Left ventricle myocardium superior (tissue), 1 donor: ENCODE measurements at places on chromosomes 1 and 21.

GRCh38 chr1:154495496-154496273, 6.3 kb upstream of the TDRD10 start:
- DNase-seq, result no peak

GRCh38 chr1:230898748-230899147, 30.4 kb upstream of the C1orf198 start:
- DNase-seq, result no peak

- no peak for DNase-seq
Measured at GRCh38 chr1:246588159-246588721, 22.0 kb downstream of the CNST start.

- no peak for DNase-seq
Measured at GRCh38 chr1:9858293-9859035, 34.7 kb upstream of the CLSTN1 start.

- DNase-seq, result no peak
Measured at GRCh38 chr1:7973086-7973485, 11.6 kb downstream of the PARK7 start.

GRCh38 chr1:27656157-27656893, 15.7 kb downstream of the IFI6 start:
- peak; percentile 75 for DNase-seq

DNA sequence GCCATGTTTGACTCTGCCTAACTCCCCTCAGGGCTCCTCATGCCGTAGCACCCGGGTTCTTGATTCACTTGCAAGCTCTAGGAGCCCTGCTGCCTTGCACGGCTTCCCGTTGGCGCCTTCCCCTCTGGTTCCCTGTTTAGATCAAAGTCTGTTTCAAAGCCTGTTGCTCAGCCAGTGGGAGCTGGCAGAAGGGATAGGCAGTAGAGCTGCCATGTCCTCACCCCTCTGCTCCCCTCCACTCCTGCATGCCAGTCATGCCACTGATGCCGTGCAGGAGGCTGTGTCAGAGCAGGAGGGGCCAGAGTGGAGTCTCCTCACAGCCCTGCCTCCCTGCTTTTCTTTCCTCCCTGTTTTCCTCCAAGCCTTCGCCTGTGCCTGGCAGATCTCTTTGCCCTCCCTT, 26.5 kb downstream of the HMGCS2 start:
- DNase-seq, result peak; percentile 75

DNA sequence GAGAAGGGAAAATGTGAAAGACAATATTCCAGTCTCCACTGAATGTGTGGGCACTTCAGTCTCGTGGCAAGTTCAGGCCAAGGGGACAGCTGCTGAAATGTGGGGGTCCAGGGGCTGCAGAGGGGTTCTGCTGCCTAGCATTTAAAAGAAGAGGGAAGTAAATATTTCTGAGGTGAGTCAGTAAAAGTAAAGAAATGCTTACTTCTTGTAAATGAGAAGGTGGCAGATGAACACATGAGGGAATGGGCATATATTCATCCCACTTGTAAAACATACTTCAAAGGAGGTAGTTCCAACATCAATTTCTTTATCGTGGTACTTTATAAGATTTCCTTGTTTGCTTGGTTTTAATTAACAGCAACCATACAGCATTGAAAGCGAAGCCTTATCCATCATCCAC, 63.1 kb upstream of the HIVEP3 start:
- DNase-seq, result no peak

GRCh38 chr1:44251989-44252671, 38.9 kb downstream of the DMAP1 start:
- DNase-seq, result no peak

DNA sequence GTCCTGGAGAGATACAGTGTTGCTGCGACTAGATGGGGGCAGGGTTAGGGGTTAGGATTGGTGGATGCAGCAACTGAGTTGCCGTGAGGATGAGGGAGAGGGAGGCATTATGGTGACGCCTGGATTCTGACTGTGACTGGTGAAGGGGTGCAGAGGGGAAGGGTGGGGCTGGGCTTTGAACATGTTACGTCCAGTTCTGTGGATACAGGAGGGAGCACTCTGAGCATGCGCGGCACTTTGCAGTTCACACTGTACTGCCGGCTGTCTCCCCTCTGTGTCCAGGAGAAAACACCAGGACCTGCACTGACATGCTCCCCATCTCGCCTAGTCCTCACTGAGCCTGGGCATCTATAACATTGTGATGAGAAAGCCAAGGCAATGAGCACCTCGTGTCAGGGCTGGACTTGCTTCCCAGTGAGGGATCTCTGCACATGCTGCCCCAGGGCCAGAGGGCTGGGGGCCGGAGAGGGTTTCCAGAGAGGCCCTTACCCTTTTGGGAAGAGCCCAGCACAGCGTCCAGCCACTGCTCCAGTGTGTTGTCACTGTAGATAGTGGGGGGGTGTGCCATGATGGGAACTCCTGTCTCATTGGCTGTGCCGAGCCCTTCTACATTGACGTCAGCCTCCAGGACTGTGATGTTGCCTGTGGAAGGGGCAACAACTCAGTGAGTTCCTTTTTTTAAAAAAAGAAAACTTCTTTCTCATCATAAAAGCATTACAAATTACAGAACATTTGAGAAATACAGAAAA, 7.6 kb downstream of the FAM151A start:
- DNase-seq, result no peak

DNA sequence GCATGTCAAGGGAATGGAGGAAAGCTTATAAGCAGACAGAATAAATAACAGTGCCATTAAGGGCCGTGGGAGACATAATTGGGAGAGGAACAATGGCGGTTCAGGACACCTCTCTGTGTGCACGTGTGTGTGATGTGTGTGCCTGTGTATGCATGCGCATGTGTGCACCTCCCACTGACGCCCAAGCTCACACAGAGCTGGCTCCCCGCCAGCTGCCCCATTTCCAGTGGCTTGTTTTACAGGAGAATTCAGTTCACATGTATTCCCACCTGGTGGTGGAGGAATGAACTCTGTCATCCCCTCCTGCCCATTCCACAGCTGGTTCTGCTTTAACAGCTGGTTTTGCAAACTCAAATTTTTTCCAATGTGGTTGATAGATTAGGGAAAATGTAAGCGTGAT, 262.2 kb downstream of the AJAP1 start:
- DNase-seq, result no peak
